ENCODE measurements at places on chromosomes 12 and 14. TPM values are rescaled to one million over a fixed set of nuclear protein-coding genes. Genes with fewer than 3 reads are reported as not detected.

- peaks cover 29% of the 10 kb centered on the region for H3K27me3 ChIP-seq
- H3K4me3 ChIP-seq: no peak overlapping the region
- H3K36me3 ChIP-seq: no peaks in the 10 kb centered on the region
- no peak overlapping the region for H3K27ac ChIP-seq
- H3K4me1 ChIP-seq: no peaks in the 10 kb centered on the region
Observed at GRCh38 chr14:93431036-93431670, 414 bp downstream of the UNC79 start.

ATF1 gene
- 27.4 TPM for total RNA-seq

TAS2R30 gene
- 6.6 TPM for total RNA-seq

- no peak overlapping the region for H3K27ac ChIP-seq
- H3K27me3 ChIP-seq: no peaks in the 10 kb centered on the region
- no peak overlapping the region for H3K4me3 ChIP-seq
- H3K36me3 ChIP-seq: no peaks in the 10 kb centered on the region
Observed at GRCh38 chr14:25394791-25395391, 344.9 kb upstream of the STXBP6 start.

- no peaks in the 10 kb centered on the region for H3K27me3 ChIP-seq
- no peak for DNase-seq
- H3K36me3 ChIP-seq: no peaks in the 10 kb centered on the region
- H3K4me1 ChIP-seq: peaks cover 51% of the 10 kb centered on the region
- H3K27ac ChIP-seq: peak overlapping the region; percentile 97
- peak overlapping the region; percentile 91 for H3K4me3 ChIP-seq
Observed at GRCh38 chr12:47833591-47834012, 13.9 kb upstream of the HDAC7 start.

DNA sequence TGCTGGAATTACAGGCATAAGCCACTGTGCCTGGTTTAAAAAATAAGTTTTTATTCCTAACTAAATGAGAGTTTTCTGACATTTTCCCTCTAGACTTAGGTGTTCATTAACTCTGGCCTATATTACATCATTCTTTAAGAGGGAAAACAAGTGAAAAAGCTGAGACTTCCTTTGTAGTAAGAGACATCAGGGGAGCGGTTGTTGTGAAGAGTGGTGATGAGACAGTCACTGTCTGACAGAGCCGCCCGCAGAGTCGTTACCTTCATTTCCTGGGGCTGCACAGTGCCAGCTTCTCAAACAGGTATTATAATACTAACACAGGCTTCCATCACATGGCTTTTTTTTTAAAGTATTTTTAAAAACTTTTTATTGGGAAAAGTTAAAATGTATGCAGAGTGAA, 19.7 kb upstream of the TDRD9 start:
- no peak for DNase-seq
- peaks cover 4% of the 10 kb centered on the region for H3K4me1 ChIP-seq
- no peak overlapping the region for H3K4me3 ChIP-seq
- peaks cover 2% of the 10 kb centered on the region for H3K36me3 ChIP-seq
- H3K27me3 ChIP-seq: peaks cover 18% of the 10 kb centered on the region
- H3K27ac ChIP-seq: no peak overlapping the region

DNA sequence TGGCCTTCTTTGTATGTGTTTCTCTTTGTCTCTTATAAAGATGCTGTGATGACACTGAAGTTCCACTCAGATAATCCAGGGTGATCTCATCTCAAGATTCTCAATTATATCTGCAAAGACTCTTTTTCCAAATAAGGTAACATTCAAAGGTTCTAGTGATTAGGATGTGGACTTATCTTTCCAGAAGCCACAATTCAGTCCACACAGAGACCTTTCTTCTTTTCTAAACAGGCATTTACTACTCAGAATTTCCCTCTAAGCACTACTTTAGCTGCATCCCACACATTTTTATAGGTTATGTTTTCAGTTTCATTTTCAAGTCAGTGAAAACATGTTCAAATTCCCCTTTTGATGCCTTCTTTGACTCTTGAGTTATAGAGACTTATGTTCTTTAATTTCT, 9.0 kb upstream of the NKX2-1 start:
- peaks cover 3% of the 10 kb centered on the region for H3K36me3 ChIP-seq
- DNase-seq: no peak
- no peaks in the 10 kb centered on the region for H3K4me1 ChIP-seq
- no peak overlapping the region for H3K27ac ChIP-seq
- no peak overlapping the region for H3K4me3 ChIP-seq

DNA sequence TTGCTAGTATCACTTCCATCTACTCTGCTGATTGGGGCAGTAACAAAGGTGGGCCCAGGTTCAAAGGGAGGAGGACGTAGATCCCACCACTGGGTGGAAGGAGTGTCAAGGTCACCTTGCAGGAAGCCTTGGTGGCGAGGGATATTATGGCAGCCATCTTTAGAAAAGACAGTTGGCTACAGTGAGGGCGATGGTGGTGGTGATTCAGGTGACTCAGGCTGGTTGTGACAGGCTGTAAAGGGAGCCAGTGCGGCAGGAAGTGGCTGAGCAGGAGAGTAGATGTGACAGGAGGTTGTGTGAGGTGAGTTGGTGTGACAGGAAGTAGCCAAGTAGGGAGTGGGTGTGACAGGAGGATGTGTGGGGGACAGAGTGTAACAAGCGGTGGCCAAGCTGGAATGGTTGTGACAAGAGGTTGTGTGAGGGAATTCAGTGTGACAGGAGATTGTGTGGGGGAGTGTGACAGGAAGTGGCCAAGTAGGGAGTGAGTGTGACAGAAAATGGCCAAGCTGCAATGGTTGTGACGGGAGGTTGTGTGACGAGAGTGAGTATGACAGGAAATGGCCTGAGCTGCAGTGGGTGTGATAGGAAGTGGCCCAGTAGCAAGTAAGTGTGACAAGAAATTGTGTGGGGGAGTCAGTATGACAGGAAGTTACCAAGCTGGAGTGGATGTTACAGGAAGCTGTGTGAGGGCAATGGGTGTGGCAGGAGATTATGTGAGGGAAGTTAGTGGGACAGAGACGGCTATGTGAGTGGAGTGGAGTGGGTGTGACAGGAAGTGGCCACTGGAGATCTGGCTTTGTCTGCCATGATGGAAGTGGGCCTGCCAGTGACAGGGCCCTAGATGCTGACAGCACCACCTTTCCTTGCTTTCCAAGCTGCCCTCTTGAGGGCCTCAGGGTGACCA, 136.5 kb upstream of the MYL2 start:
- peak overlapping the region; percentile 3 for H3K27ac ChIP-seq
- H3K4me3 ChIP-seq: peak overlapping the region; percentile 28
- H3K36me3 ChIP-seq: peaks cover 2% of the 10 kb centered on the region
- H3K27me3 ChIP-seq: no peaks in the 10 kb centered on the region
- no peak for DNase-seq

DNA sequence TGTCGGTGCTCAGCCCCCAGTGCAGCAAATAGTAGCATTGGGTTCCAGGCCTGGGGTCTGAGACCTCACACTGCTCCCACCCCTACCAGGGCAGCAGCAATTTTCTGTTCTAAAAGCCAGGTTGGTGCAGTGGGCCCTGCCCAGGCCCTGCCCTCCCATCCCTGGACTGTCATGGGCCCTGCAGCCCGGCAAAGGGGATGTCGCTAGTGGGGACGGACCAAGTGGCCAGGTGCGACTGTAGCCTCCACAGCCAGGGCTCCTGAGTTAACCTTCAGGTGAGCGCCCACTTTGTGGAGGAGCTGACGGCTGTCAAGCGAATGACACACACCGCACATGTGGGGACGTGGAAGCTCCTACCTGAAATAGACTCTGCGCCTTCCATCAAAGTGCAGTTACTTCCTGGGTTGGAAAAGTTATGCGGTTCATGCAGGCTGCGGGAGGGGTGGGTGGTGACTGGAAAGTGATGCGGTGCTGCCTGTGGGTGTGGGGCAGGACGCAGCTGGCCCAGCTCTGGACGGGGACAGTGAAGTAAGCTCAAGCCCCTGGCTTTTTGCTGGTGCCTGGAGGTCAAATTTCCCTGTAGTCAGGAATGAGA, 1.5 kb downstream of the INF2 start:
- H3K27ac ChIP-seq: peak overlapping the region; percentile 74
- peaks cover 27% of the 10 kb centered on the region for H3K4me1 ChIP-seq
- H3K27me3 ChIP-seq: no peaks in the 10 kb centered on the region
- no peaks in the 10 kb centered on the region for H3K36me3 ChIP-seq
- H3K4me3 ChIP-seq: peak overlapping the region; percentile 87

DNA sequence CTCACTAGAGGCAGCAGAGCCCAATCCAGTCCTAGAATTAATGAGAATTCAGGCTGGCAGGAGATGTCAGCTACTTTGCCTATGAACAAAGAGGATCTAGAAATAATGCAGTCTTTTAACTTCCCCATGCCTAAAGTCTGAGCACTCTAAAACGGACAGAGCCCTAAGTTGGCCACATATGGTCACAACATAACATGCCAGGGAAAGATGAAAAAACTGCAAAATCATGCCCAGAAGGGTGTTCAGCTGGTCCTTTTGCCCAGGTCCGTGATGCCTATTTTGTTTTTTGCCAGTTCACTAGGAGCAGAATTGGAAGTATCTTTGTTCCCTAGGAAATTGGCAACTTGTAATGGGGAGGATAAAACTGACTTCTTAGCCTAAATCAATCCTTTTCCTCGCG, 20.3 kb upstream of the LMNTD1 start:
- no peak overlapping the region for H3K27ac ChIP-seq
- no peaks in the 10 kb centered on the region for H3K36me3 ChIP-seq
- no peak for DNase-seq
- H3K4me1 ChIP-seq: no peaks in the 10 kb centered on the region

DNA sequence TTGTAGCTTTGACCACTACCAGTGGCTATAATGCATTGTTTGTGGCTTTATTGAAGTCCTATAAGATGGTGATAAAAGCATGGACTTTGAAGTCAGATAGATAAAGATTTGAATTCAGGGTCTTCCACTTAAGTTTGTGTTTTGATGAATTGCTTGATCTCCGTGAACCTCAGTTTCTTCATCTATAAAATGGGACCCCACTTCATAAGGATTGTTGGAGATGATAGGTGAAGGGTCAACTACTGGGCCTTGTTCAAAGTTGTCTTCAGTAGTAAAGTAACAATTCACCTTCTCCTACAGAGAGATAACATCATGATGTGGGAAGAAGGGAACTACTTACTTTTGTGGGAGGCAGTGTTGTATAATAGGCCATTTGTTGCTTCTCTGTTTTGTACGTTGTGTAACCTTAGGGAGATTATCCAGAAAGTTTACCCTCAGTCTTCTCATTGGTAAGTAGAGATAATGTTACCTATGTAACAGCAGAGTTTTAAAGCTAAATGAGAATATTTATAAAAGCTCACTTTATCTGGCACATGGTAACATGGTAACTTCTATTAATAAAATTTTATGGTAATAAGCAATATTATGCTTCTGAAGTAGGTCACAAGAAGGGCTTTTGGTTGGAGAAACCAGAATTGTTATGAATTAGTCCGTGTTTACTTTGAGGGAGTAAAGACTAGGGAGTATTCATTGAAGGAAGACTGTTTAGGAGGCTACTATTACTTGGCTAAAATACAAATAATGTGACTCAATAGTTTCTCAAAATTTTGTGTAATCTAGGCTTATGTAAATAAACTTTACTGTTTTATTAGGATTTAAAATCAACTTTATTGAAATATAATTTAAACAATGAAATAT, 15.1 kb downstream of the ADIPOR2 start:
- H3K36me3 ChIP-seq: no peaks in the 10 kb centered on the region
- H3K4me3 ChIP-seq: no peak overlapping the region
- no peak overlapping the region for H3K27ac ChIP-seq
- DNase-seq: no peak

DNA sequence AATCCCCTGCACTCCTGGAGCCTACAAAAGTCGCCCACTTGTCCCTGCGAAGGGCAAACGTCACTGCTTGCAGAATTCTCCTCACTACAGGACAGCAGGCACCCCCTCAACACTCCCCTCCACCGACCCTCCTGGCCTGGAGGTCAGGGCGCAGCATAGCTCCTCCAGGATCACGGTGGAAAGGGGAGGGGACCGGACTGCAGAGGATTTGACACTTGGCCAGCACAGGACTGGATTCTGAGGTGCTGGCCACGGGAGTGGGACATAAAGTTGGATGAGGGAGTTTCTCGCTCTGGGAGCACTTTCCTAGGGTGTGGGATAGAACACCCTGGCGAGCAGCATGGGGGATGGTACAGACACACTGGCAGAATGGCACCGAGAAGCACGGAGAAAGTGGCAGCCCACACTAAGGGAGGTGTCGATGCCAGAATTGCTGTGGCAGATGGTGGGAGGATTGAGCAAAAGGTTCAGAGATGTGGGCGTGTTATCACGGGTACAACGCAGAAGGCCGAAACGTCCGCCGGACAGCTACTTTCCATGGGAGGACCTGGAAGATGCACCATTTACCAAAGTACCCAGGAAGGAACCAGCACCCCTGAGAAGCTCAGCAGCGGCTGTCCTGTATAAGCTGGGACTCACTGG, 51.4 kb upstream of the DIO3 start:
- H3K4me3 ChIP-seq: no peak overlapping the region
- H3K4me1 ChIP-seq: peaks cover 3% of the 10 kb centered on the region

- H3K27ac ChIP-seq: no peak overlapping the region
- H3K27me3 ChIP-seq: peaks cover 33% of the 10 kb centered on the region
- no peak for DNase-seq
Observed at GRCh38 chr14:101020834-101021370, 117.4 kb upstream of the RTL1 start.

DNA sequence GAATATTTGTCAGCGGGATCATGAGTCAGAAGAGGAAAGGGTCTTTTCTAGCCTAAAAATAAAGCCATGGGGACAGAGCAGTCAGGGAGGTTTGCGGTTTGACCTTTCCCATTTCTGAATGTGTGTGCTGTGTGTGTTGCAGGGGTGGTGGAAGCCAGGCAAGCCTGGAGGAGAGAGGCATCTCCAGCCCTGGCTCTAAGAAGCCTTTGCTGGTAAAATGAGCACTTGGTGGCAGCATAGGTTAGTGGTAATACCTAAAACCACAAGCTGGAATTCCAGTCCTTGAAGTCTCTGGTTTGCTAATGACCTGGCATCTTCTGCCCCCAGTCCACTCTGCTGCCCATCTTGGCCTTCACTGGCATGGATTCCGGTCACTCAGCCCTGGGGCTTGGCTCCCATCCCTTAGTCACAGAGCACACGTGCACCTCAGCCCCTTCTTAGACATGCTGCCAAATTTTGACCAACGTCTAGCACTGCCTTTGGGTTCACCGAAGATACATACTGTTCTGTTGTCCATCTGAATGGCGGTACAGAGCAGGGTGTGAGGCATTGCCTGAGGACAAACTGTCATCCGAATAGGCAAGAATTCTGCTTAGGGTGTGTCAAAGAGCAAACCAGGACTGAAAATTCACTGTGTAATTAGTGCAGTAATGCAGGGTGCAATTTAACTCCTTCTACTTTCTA, 52.7 kb downstream of the KCNA5 start:
- H3K4me1 ChIP-seq: no peaks in the 10 kb centered on the region
- H3K27ac ChIP-seq: no peak overlapping the region
- no peaks in the 10 kb centered on the region for H3K36me3 ChIP-seq
- peaks cover 79% of the 10 kb centered on the region for H3K27me3 ChIP-seq
- H3K4me3 ChIP-seq: no peak overlapping the region
- DNase-seq: no peak

DNA sequence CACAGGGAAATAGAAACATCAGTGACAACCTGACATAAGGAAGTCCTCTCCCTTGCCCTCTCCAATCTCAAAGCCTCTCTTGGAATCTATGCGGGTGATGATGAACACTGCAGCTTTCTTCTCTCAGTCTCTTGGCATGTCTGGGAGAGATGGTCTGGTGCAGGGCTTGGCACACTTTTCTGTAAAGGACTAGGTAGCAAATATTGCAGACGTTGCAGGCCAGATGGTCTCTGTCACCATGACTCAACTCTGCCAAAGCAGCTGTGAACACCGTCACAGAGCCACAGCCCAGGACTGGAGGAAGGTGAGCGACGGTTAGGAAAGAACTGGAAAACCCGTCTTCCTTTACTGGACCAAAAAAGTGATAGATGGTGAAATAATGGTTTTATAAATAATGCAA, 591.0 kb upstream of the TMEM132C start:
- H3K27ac ChIP-seq: no peak overlapping the region
- peaks cover 7% of the 10 kb centered on the region for H3K27me3 ChIP-seq
- DNase-seq: no peak
- no peaks in the 10 kb centered on the region for H3K4me1 ChIP-seq
- H3K36me3 ChIP-seq: no peaks in the 10 kb centered on the region
- H3K4me3 ChIP-seq: no peak overlapping the region

All from T-helper 17 cell (primary cell).